ENCODE measurements at places on chromosomes 3 and 15. TPM values are rescaled to one million over a fixed set of nuclear protein-coding genes. Genes with fewer than 3 reads are reported as not detected.

DNA sequence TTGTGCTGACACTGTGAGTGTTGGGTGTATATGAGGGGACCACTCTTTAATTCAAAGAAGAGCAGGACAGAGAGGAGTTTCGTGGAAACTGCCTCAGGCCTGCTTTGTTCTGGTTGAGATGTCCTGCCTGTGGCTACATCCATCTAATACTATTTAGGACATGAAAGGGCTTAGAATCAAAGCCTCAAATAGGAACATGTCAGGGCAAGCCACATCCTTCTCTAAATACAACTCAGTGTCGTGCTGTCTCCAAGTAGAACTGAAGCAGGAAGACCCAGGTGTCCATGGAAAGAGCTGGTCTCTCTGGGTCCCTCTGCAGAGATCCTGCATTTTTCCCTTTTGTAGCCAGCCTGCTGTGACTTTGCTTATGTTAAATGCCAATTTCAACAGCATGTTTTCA is 156.2 kb upstream of the UMPS start:
- no peak for DNase-seq

DNA sequence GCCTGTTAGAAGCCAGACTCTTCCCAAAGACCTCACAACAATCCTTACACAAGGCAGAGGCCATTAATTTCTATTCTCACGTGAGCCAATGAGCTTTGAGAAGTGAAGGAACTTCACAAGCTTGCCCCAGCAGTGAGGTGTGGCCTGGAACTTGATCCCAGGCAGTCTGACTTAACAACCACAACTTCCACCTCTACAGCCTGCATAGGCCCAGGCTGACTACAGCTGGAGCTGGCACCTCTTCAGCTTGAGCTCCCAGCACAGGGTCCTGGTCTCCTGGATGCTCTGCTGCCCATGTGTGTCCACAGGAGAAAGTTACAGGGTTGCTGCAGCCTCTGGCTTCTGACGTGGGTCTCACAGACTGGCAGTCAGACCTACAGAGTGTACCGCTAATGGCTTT is 111.0 kb downstream of the ERC2 start:
- no peak for DNase-seq

GRCh38 chr3:189103208-189103607 is 68.6 kb upstream of the TPRG1 start:
- DNase-seq: no peak

DNA sequence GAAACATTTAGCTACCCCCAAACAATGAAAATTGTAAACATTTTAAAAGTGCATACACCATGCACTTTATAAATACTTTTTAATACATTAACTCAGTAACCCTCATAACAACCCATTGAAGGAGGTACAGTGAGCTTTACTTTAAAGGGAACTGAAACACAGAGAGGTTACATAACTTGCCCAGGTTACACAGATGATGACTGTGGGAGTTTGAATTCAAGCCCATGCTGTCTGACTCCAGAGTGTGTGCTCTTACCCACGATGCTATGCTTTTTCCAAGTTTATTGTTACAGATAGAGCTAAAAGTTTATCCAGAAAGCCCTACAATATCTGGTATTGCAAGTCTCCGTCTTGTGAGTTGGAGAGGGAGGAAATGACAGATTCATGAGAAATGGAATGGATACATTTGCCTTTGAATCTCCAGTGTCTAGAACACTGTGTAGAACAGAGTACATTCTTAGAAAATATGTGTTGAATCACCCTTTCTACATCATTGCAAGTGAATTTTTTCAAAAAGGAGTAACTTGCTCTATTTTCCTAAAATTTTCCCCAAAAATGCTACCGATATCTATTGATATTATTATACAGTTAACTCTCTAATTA is 428.3 kb downstream of the NAALADL2 start:
- no peak for DNase-seq

ANKDD1A gene
- 6.8 TPM for total RNA-seq

Measured in Panc1 (cell line).